ENCODE measurements at places on chromosomes 3 and 15. TPM values are rescaled to one million over a fixed set of nuclear protein-coding genes. Genes with fewer than 3 reads are reported as not detected.

GRCh38 chr15:55683376-55683775, 59.6 kb downstream of the PRTG start:
- no peak overlapping the region for H3K27ac ChIP-seq
- no peaks in the 10 kb centered on the region for H3K4me1 ChIP-seq
- no peaks in the 10 kb centered on the region for H3K36me3 ChIP-seq

DNA sequence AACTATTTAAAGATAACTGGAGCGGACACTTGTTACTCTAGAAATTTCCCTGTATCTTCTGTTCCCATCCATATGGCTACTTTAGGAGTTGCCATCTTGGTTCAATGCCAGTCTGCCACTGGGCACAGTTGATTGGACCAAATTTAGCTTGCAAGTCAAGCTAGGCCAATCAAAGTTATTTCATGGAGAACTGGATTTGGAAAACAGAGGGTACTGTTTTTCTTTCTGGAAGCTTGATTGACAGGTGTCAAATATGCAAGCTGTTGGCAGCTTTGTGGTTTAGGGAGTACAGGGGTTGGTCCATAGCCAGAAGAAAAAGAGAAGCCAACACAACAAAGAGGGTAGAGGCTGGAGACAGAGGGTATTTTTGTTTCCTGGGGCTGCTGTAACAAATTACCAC, 33.4 kb upstream of the KLHL25 start:
- no peak overlapping the region for H3K27ac ChIP-seq
- no peaks in the 10 kb centered on the region for H3K4me1 ChIP-seq
- H3K4me3 ChIP-seq = no peak overlapping the region

- H3K27me3 ChIP-seq = no peaks in the 10 kb centered on the region
- H3K4me3 ChIP-seq = no peak overlapping the region
- H3K4me1 ChIP-seq = peaks cover under 1% of the 10 kb centered on the region
- DNase-seq = no peak
- H3K36me3 ChIP-seq = no peaks in the 10 kb centered on the region
- H3K27ac ChIP-seq = no peak overlapping the region
Observed at GRCh38 chr15:99090938-99091337, 13.9 kb upstream of the SYNM start.

- H3K27ac ChIP-seq = peak overlapping the region; percentile 54
- peaks cover 14% of the 10 kb centered on the region for H3K4me1 ChIP-seq
- H3K27me3 ChIP-seq = no peaks in the 10 kb centered on the region
Observed at GRCh38 chr15:49832511-49832910, 211.7 kb downstream of the DTWD1 start.

GRCh38 chr3:123629747-123630047, 44.8 kb upstream of the HACD2 start:
- peaks cover 37% of the 10 kb centered on the region for H3K36me3 ChIP-seq
- peaks cover 6% of the 10 kb centered on the region for H3K4me1 ChIP-seq
- no peak for DNase-seq
- no peak overlapping the region for H3K27ac ChIP-seq

- H3K27me3 ChIP-seq = no peaks in the 10 kb centered on the region
- peaks cover 63% of the 10 kb centered on the region for H3K4me1 ChIP-seq
- H3K27ac ChIP-seq = peak overlapping the region; percentile 64
- DNase-seq = no peak
- H3K36me3 ChIP-seq = peaks cover 15% of the 10 kb centered on the region
Observed at GRCh38 chr15:89115547-89115946, 27.3 kb downstream of the ABHD2 start.

- DNase-seq = no peak
- no peak within 1 kb of the TSS for H3K27ac ChIP-seq
- H3K4me3 ChIP-seq = no peak within 1 kb of the TSS
- H3K36me3 ChIP-seq = no peaks in the 10 kb centered on the region
Observed at GRCh38 chr3:184031187-184031792, at the start of gene HTR3D. TSS of gene HTR3D (plus strand) at chr3:184031742. CDS start at chr3:184031742, 0 bp downstream.

DNA sequence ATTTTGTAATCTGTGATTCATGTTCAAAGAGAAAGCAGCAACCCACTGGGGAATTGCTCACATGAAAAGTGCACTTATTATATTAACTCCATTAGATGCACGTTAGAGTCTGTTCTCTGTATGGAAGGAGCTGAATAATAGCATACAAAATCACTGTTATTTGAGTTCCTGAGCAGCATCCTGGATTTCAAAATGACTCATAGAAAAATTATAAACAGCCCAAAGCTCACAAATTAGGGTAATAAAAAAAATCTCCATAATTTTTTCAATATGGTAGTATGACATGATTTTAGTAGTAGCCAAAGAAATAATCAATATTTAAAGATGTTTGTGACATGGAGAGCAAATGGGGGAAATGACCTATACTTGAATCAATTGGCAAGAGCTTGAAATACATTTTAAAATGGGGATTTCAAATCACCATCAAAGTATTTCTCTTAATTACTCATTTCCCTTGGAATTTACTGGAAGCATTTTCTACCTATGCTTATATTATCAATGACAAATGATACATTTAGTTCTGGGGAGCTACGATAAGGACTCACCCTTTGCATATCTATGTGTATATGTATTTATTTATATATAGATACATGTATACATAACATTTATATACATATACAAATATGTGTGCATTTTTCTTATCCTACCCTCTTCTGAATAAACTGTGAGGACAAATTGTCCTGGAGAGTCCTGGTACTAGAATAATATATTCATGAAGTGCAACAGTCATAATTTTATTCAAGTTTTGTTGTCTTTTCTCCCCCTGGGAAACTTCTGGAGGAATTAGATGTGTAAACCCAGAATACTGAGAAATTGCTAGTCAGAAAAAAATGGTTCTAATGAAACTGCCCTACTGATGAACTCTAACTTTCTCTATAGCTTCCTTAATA, 116.3 kb downstream of the RPL22L1 start:
- no peak overlapping the region for H3K4me3 ChIP-seq
- H3K4me1 ChIP-seq = peaks cover 33% of the 10 kb centered on the region
- H3K27ac ChIP-seq = peak overlapping the region; percentile 68
- no peak for DNase-seq
- no peaks in the 10 kb centered on the region for H3K36me3 ChIP-seq

GRCh38 chr3:33658621-33658990, 59.4 kb downstream of the CLASP2 start:
- peak overlapping the region; percentile 49 for H3K4me3 ChIP-seq
- peaks cover 18% of the 10 kb centered on the region for H3K4me1 ChIP-seq
- no peaks in the 10 kb centered on the region for H3K27me3 ChIP-seq
- DNase-seq = no peak

GRCh38 chr3:51340989-51341636, 44.0 kb upstream of the MANF start:
- peak; percentile 14 for DNase-seq
- H3K4me3 ChIP-seq = no peak overlapping the region
- peaks cover 30% of the 10 kb centered on the region for H3K4me1 ChIP-seq
- H3K27ac ChIP-seq = peak overlapping the region; percentile 88
- no peaks in the 10 kb centered on the region for H3K27me3 ChIP-seq
- no peaks in the 10 kb centered on the region for H3K36me3 ChIP-seq

DNA sequence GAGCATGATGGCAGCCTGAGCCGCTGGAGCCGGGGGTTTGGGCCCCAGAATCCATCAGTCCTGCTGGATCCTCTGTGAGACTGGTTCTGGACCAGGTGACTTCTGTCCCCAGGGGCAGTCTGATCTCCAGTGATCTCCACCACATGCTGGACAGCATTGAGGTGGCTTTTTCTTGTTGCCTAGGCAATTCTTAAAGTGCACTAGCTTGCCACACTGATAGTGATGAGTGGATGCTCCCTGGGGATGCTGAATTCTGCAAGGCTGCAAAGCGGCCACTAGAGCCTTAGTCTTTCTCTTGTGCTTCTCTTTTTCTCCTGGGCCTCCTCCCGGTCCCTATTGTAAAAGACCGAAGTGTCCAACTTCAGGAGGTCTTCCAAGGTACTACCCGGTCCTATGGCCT, 70.4 kb upstream of the ATP11B start:
- H3K27ac ChIP-seq = no peak overlapping the region
- DNase-seq = no peak
- no peaks in the 10 kb centered on the region for H3K4me1 ChIP-seq
- no peaks in the 10 kb centered on the region for H3K27me3 ChIP-seq

DNA sequence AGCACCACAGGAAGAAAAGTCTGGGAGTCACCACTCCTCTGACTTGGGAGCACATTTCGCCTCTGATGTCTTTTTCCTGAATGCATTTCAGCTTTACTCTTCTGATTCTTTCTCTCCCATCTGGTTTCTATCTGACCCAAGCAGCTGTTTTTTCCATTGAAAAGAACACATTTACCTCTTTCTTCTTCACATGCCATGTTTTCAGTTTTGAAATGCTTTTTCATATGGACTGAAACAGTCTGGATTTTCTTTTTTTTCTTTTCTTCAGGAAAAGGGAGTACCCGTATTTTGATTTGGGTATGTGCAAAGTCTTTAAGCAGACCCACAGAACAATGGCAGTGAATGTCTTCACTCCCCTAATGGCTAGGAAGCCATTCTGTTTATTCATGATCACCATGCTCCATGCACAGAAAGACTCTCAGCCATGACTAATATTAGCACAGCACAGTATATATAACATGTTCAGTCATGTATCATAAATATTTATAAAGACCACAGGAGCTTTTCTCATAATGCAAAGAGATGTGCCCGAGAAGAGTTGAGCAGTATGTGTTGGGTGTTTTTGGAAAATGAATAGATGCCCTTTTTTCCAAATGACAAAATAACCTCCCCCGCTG, 82.7 kb upstream of the LRIG1 start:
- no peaks in the 10 kb centered on the region for H3K36me3 ChIP-seq
- no peak overlapping the region for H3K4me3 ChIP-seq
- H3K4me1 ChIP-seq = peaks cover 4% of the 10 kb centered on the region
- H3K27me3 ChIP-seq = no peaks in the 10 kb centered on the region
- no peak overlapping the region for H3K27ac ChIP-seq

- H3K27me3 ChIP-seq = no peaks in the 10 kb centered on the region
- no peak overlapping the region for H3K27ac ChIP-seq
- H3K4me1 ChIP-seq = no peaks in the 10 kb centered on the region
- no peak for DNase-seq
Observed at GRCh38 chr3:171678971-171679492, 131.3 kb downstream of the PLD1 start.

GRCh38 chr15:27608248-27608647, 490.9 kb downstream of the OCA2 start:
- no peaks in the 10 kb centered on the region for H3K27me3 ChIP-seq
- DNase-seq = no peak
- no peaks in the 10 kb centered on the region for H3K36me3 ChIP-seq
- H3K4me1 ChIP-seq = no peaks in the 10 kb centered on the region
- no peak overlapping the region for H3K4me3 ChIP-seq

Gene CTDSPL
- 37.9 TPM for total RNA-seq

Gene ANP32A
- 121 TPM for total RNA-seq

Gene SLC28A1
- not detected for total RNA-seq

Gene MITF
- 6.2 TPM for total RNA-seq

Gene EFCAB12
- 0.26 TPM for total RNA-seq

Gene CFAP20DC
- total RNA-seq = 0.57 TPM

Gene ISLR
- total RNA-seq = 1.6 TPM

Data from astrocyte (in vitro differentiated cells and primary cell).